ENCODE measurements at places on chromosomes 1 and 21.

GRCh38 chr1:62311473-62311943, 7.7 kb downstream of the KANK4 start:
- no peak for DNase-seq

GRCh38 chr1:235673981-235674380, 24.4 kb upstream of the GNG4 start:
- no peak for DNase-seq

DNA sequence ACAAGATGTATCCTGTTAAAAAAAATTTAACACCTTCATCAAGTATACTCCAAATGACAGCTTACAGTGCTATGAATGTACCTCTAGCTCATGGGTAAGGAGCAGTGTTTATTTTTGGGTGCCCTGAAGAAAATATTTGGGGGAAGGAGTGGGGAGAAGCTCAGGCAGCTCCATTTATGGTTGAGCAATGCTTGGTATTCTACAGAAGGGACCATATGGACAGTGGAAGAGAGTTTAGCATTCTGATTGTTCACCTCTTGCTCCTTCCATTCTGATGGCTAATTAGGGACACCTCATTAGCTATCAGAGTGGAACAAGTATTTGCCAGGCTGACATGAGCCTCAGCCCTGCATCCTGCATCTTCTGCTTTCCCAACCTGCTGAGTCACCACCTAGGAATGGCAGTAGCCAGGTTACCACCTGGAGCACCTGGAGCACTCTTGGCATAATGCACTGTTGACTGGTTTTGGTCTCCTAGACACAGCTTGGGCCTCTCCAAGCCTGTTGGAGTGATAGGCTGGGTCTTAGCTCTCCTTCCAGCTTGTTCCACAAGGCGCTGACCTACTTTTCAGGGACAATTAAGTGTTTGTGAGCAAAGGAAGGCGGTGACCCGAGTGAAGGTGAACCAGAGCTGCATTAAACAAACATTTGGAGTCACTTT, 62.0 kb upstream of the MACF1 start:
- DNase-seq = no peak

DNA sequence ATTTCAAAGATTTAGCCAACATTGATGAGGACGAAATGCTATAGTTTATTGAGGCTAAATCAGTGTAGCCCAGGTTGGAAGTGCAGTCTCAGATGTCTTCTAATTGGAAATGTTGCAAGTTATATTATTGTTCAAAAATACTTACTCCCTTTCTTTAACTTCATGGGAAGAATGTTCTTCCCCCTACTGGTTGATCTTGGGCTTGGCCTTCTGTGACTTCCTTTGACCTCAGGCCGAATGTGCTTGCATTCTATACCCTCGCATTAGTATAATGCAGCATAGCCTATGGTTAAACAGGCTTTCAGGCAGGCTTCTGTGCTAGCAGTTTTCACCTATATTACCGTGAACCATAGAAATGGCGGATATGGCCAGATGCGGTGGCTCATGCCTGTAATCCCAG, 77.3 kb downstream of the RPE65 start:
- no peak for DNase-seq

- DNase-seq = no peak
These were observed 120.4 kb downstream of the CACHD1 start for GRCh38 chr1:64590316-64590715.

- no peak for DNase-seq
These were observed 173.6 kb downstream of the VAV3 start for GRCh38 chr1:107791348-107791747.

DNA sequence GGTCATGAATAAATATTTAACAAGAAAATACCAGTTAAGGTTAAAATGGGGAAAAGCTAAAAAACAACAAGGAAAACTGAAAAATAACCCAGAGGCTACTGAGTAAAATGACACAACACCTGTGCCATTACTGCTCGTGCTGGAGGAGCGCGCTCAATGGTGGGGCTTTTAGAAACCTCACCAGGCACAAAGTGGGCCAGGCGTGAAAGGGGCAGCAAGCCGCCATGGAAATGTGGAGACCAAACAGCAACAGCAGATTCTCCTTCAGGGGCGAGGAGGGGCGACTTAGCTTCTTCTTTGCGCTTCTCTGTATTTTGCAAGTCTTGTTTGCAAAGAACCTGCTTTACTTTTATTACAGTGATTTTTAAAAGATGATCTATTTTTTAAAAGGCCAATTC, 18.9 kb upstream of the SPATC1L start:
- no peak for DNase-seq

- DNase-seq = no peak
These were observed 11.6 kb upstream of the BARHL2 start for GRCh38 chr1:90728502-90729287.

- no peak for DNase-seq
These were observed 161.8 kb downstream of the PCBP3 start for GRCh38 chr21:45805321-45805720.

- no peak for DNase-seq
These were observed 243.4 kb downstream of the RHOU start for GRCh38 chr1:228978484-228979324.

- no peak for DNase-seq
These were observed 806 bp downstream of the DDOST start for GRCh38 chr1:20660363-20660762.

- DNase-seq = no peak
These were observed 90.7 kb downstream of the MT1HL1 start for GRCh38 chr1:236913371-236914037.

DNA sequence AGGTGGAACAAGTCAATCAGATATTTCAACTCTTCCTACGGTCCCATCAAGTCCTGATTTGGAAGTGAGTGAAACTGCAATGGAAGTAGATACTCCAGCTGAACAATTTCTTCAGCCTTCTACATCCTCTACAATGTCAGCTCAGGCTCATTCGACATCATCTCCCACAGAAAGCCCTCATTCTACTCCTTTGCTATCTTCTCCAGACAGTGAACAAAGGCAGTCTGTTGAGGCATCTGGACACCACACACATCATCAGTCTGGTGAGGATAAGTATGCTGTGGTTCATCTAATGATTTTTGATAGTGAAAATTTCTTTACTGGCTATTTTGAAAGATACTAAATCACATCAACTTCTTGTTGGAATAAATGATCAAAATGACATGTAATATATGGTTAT, 67.7 kb upstream of the MPC2 start:
- DNase-seq = no peak

DNA sequence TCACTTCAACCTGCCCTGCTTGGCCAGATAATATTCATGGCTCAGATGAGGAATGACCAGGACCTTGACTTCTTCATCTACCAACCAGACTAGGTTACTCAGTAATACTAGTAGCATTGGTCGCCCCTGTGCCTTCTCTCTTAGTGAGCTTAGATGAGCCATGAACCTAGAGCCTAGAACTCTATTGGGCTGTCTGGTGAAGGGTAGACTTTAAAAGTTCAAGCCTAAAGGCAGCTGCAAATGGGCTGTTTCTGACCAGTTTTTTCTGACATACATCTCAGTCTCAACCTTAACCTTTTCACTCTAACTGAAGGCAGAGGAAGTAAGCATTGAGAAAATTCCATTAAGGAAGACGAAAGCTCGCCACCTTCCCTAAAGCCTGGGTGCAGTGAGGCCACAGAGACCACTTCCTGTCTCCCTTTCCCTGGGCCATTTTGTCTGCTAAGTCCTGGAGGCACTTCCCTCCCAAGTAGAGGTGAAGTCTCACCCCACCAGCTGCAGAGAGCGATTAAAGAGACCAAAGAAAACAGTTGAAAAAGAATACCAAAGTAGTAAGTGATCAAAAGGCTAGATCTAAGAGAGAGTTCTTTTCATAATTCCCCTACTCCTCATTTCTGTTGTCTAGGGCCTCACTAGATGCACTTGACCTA, 53.3 kb downstream of the MTR start:
- DNase-seq = no peak

DNA sequence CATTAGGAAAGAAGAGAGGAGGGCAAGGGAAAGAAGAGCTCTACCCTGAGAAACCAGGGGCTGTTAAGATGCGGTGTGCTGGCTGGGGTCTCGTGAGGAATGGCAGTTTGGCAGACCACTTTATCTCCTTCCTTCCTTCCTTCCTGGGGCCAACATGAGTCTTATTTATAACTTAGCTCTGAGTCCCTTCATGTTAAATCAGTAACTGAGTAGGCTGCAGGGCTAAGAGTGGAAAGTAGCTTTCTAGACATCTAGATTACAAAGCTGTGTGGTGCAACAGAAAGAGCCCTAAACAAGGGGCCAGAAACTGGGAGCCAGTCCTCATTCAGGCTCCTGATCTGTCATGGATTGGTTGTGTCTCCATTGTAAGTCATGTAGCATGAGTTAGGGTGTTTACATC, 135.4 kb upstream of the DUSP10 start:
- no peak for DNase-seq

DNA sequence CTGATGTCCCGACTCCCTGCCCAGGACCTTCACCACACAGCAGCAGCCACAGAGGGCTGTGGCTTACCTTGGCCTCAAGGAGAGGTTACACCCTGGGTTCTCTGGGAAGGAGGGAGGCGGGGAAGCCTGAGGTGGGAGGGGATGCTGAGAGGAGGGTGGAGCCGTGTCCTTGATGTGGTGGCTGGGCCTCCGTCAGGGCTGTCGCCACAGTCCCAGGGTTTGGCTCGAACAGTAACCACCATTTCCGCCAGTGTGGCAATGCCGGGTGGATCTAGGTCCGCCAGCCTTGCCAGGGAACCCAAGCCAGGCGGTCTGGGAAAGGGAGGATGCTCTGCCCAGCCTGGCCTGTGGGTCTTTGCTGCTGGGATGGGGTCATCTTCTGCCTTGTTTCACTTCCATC, 18.4 kb upstream of the CDCA8 start:
- no peak for DNase-seq

- no peak for DNase-seq
These were observed 101.3 kb downstream of the CRYAA start for GRCh38 chr21:43269957-43270705.

DNA sequence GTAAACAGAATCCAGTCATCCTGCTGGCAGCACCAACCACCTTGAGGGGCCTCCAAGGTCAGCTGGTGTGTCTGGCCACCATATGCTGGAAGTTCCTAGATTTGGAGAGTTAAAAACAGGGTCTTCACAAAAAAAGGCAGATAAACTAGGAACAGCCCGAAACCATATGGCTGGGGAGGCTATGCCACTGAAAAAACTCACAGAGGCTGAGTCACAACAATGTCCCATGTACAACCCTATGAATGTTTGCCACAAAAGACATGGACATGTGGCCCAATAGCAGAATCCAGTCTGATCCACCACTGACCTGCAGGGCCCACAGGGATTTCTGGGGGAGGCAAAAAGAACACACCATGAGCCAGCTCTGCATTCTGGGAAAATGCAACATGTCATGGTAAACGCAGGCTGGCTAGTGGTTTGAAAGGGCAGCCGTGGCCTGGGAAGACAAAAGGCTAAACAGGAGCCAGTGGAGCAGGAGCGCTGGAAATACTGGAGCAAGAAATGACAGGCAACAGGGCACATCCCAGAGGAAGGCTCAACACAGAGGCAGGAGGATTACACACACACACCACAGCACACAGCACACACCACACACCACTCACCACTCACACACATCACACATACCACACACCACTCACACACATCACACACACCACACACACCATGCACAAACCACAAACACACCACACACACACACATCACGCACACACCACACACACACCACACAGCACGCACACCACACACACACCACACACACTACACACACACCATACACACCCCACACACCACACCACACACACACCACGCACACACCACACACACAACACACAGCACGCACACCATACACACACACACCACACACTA, 55.4 kb downstream of the HSF2BP start:
- no peak for DNase-seq

DNA sequence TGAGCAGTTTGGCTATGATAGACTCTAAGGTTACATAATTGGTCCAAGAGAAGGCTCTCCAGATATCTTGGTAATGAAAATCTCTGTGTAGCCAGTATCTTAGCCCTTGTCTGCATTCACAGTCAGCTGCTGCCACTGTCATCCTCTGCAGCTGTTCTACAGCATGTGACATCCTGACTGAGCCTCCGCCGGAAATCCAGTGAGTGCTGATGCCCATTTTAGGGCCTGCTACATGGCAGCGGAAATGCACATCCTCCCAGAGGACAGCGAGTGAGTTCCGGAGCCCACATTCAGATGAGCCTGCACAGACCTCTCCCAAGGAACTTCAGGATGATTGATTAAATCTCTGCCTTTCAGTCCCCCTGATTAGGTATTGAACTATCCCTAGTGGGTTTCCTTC, 237.1 kb downstream of the HHIPL2 start:
- DNase-seq = no peak

DNA sequence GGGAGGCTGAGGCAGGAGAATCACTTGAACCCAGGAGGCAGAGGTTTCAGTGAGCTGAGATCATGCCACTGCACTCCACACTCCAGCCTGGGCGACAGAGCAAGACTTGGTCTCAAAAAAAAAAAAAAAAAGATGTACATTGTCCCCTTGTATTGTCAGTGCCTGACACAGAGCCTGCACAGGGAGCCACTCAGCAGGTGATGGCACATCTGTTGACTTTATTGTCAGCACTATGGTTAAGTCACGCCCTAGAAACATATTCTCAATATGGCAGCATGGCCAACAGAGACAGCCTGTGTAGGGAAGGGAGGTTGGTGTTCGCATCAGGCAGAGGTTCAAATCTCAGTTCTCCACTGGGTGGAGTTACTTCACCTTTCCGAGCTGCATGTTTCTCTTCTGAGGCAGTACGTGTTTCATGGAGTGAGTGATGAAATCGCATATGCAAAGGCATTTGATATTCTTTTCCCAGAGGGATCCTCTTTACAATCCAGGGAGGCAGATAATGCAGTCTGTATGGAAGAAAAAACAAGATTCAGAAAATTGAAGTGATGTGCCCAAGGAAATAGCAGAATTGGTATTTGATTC, 20.6 kb downstream of the LAMC2 start:
- no peak for DNase-seq

DNA sequence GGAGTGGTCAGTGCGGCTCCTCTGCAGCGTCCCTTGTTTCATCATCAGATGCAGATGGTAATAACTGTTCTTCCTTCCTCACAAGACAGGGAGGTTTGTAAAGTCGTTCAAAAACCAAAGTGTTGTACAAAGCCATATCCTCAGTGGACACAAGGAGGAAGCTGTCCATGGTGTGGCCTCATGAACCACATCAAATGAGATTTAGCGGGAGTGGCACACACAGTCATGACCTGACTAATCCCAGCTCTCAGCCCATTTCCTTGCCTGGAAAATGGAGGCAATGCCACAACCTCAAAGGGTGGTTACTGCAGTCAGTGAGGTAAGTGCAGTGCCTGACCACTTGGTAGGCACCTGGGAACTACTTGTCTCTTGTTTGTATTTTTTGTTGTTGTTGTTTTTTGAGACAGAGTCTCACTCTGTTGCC, 13.4 kb downstream of the ENTREP3 start:
- no peak for DNase-seq

- no peak for DNase-seq
These were observed 204.9 kb upstream of the USP24 start for GRCh38 chr1:55420026-55420425.

- DNase-seq = no peak
These were observed 29.8 kb downstream of the UCK2 start for GRCh38 chr1:165857046-165857801.
